NCI-H2029 (cell line): ENCODE measurements at places on chromosomes 2 and 18.

DNA sequence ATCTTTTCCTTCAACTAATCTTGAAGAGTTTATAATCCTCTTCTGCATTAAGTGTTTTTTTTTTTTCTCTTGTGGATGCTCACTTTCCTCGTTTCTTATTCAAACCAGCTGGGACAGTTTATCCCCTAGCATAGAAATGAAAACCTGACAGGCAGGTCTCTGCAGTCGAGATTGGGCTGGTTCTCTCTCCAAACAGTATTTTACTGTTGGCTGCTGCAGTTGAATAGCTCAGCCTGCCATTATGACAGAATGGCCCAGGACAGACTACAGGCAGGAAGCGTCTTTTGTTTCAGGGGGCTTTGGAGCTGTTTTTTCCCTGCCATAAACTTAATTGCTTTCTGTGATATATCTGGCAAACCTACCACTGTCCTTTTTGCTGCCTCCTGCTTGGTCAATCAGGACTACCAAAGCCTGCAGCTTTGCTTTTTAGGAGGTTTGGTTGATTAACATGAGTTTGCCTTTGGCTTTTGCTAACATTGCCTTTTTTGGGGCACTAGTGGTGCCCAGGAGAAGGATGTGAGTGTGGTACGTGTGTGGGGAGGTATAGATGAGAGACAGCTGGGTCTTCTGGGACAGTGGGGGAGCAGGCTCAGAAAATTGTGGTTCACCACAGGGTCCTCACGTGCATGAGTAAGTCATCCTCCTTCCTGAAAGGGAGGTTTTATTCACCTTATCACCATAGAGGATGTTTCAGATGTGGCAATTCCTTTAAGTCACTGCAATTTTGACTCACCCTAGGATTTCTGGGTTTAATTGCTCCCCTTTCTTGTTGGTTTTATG is 128.7 kb downstream of the LYPD6B start:
- DNase-seq = no peak

DNA sequence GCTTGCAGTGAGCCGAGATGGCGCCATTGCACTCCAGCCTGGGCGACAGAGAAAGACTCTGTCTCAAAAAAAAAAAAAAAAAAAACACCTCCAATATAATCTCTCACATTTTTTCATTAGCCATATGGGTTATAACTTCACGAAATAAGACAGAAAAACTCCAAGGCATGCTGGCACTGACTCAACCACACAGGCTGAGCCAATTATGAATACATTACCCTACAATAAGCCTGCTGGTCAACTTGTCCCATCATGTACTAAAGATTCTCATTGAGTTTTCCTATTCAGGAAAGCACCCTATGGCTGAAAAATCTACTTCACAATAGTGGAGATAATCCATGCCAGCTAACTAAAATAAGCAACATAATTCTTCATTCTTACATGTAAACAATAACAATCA is 12.8 kb upstream of the MAP3K20 start:
- no peak for DNase-seq

GRCh38 chr18:54235871-54236270 is 11.4 kb upstream of the MBD2 start:
- DNase-seq = no peak

GRCh38 chr2:109220860-109221259 is 91.9 kb downstream of the SH3RF3 start:
- DNase-seq = no peak

GRCh38 chr18:69000366-69000765 is 202.5 kb downstream of the CCDC102B start:
- DNase-seq = no peak
